Stomach (tissue), 19 donors: ENCODE measurements at places on chromosomes 11 and 22. TPM values are rescaled to one million over a fixed set of nuclear protein-coding genes. Genes with fewer than 3 reads are reported as not detected.

- no peak overlapping the region for H3K27ac ChIP-seq
- no peaks in the 10 kb centered on the region for H3K36me3 ChIP-seq
- peaks cover 59% of the 10 kb centered on the region for H3K4me1 ChIP-seq
- no peak overlapping the region for H3K4me3 ChIP-seq
- no peaks in the 10 kb centered on the region for H3K27me3 ChIP-seq
Observed at GRCh38 chr22:40199223-40199622, 21.5 kb downstream of the TNRC6B start.

- H3K4me3 ChIP-seq: no peak overlapping the region
- no peaks in the 10 kb centered on the region for H3K27me3 ChIP-seq
- H3K36me3 ChIP-seq: peaks cover 56% of the 10 kb centered on the region
- H3K27ac ChIP-seq: no peak overlapping the region
- DNase-seq: no peak
- peaks cover 77% of the 10 kb centered on the region for H3K4me1 ChIP-seq
Observed at GRCh38 chr11:44607987-44608386, 42.5 kb downstream of the CD82 start.

DNA sequence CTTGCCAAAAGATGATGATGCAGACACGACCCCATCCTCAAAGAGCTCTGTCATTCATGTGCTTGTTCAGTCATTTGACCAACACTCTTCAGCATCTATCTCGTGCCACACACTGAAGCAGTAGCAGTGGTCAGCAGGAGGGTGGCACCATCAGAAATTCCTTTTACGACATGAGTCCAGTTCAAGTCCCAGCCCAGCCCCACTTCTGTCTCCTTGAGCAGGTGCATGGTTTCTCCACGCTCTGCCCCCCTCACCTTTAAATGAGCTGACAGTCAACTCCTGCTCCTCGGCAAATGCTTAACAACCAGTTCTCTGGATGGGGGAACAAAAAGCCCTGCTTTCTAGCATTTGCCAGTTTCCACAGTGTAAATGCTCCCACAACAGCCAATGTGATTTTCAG, 60.9 kb downstream of the SYN3 start:
- no peak for DNase-seq
- H3K36me3 ChIP-seq: no peaks in the 10 kb centered on the region
- H3K4me3 ChIP-seq: no peak overlapping the region
- H3K27ac ChIP-seq: no peak overlapping the region
- H3K4me1 ChIP-seq: peaks cover 10% of the 10 kb centered on the region

The INTS4 gene
- 55.1 TPM for total RNA-seq

The DPP3 gene
- 320 TPM for total RNA-seq

The TP53AIP1 gene
- not detected for total RNA-seq
